ENCODE measurements at places on chromosomes 2 and 18.

- DNase-seq, result no peak
These were observed 167.8 kb downstream of the ACOXL start for GRCh38 chr2:110900191-110900590.

GRCh38 chr2:152664725-152665124, 52.5 kb downstream of the PRPF40A start:
- no peak for DNase-seq

GRCh38 chr2:191847764-191848163, 876 bp upstream of the CAVIN2 start:
- no peak for DNase-seq

GRCh38 chr2:152015552-152015951, 83.3 kb downstream of the CACNB4 start:
- no peak for DNase-seq

GRCh38 chr2:22290302-22290701, 1094.7 kb upstream of the KLHL29 start:
- DNase-seq, result no peak

DNA sequence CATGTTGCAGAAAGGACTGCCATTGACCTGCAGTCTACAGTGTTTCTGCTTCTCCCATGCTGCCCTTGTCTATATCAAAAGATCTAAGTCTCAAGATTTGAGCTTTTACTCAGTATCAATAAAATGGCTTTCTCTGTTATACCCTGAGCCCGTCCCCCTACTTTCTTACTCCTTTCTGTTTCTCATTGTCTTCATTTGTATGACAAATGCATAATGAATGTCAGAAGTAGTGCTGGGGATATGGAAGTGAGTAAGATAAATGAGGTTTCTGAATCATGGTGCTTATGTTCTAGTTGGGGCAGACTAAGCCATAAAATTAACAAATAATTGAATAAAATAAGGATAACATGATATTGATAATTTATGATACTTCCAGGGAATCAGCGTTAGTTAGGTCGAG, 128.6 kb downstream of the PARD3B start:
- DNase-seq, result no peak

DNA sequence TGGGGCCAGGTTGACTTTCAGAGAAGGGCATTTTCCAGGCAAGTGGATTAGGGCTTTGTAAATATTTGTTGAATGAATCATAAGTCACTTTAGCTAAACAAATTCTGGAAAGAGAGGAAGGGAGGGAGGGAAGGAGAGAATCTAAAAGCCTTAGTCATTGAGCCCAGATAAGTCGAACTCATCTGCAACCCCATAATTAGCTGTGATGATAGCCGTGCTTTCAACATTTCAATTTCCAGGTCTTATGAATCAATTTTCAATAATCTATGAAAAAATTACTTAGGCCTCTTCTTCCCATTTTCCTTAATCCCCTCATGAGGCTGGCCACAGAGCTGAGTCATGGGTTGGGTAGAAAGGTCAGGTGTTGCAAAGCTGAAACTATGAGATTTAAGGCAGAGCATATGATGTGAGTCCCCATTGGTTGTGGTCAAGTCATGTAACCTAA, 111.9 kb upstream of the MAPRE2 start:
- peak; percentile 24 for DNase-seq

DNA sequence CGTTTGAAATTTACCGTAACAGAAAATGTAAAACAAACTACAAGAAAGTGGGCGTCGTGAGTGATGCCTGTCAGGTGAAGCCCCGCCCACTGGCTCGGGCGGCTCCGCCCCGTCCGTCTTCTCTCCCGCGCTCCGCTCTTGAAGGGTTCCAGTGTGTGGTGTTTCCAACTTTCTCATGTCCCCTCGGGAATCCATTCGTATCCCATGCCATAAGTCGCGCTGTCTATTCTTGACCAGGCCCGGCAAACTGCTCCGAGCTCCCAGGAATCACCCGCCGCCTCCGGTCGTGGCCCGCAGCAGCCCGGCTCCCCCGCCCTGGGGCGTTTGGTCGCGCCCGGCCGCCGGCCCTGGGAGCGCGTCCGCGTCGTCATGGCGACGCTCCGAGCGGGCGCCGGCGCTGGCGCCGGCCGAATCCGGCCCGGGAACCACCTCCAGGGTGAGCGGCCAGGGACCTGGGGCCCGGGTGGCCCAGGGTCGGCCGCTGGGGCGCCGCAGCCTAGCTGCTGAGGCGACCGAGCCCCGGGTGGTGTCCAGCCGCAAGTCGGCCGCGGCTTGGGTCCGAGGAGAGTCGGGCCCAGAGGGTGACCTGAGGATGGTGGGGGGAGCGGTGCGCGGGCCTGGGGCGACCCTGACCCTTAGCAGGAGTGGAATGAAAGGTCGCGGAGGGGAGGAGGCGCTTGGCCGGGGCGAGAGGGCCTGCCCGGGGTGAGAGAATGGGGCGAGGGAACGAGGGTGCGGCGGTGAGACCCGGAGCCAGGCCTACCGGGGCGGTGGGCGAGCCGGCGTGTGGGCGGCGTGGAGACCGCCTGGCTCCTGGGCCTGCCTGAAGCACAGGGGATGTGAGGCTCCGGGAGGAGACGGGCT, at the start of gene CFAP221:
CFAP221 (plus strand) TSS at position 375 of the 864 bp plus-strand sequence. CDS start 1,683 bp downstream, outside the sequence.
- peak; percentile 63 for DNase-seq

GRCh38 chr18:34492652-34493051, 217.4 kb upstream of the DTNA start:
- peak; percentile 58 for DNase-seq

DNA sequence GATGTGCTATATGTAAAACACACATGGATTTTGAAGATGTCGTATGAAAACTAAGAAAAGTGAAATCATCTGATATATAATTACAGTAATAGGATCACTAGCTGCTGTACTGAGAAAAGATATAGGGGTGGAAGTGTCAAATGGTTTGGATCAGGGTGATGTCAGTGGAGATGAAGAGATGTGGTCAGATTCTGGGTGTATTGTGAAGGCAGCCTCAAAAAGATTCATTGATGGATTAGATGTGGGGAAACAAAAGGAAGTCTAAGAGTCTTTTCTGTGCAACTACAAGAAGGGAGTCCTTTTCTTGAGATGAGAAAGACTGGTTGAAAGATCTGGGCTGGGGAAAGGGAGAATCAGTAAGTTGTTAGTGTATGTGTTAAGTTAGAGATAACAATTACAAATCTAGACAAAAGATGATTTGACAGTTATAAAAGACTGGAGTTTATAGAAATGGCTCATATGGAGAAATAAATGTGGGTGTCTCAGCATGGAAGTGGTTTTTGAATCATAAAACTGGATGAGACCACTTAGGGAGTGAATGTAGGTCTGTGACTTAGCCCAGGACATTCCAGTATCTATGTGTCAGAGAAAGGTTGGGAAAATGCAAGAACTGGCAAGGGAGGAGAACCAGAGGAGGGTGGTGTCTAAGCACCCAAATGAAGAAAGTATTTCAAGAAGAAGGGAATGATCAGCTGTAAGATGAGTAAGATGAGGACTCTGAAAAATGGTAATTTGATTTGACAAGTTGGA, 347.4 kb downstream of the PARD3B start:
- no peak for DNase-seq

DNA sequence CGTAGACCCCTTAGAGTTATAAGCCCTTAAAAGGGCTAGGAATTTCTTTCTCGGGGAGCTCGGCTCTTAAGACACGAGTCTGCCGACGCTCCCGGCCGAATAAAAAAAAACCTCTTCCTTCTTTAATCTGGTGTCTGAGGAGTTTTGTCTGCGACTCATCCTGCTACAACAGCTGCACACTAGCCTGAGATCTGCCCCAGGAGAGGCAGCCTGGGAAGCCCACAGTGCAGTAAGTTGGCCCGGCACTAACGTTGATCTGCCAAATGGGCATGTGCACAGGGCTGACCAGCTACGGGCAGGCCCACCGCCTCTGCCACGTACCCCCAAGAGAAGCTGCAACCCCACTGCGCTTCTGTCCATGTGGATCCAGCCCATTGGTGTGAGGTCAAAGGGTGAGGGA, 8.4 kb upstream of the LIMS2 start:
- DNase-seq, result no peak

DNA sequence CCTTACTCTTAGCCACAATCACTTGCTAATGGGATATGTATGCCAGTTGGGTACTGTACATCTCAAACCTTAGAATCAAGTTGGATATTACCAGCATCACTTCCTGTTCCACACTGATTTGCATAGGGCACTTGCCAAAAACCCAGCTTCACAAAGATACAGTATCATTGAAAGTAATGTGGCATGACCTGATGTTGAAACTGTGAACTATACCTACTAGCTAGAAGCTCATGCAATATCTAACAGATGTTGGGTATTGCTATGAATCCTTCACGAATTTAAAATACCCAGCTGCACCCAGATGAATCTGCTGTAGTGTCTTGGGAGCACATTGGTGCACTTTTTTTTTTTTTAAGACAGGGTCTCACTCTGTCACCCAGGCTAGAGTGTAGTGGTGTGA, 6.5 kb upstream of the STAMBP start:
- no peak for DNase-seq

DNA sequence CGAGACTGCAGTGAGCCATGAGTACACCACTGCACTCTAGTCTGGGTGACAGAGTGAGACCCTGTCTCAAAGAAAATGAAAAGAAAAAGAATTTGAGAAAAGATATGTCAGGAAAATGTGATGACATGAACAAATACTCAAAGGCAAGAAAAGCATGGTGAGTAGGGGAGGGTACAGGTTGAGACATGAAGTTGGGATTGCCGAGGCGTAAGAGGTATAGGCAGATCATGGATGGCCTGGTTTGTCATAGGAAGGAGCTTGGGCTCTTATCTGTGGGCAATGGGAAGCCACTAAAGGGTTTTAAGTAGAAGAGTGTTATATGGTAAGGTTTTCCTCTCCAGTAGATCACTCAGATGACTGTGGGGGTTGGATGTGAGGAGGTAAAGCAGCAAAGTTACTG, 32.3 kb downstream of the SPAST start:
- no peak for DNase-seq

DNA sequence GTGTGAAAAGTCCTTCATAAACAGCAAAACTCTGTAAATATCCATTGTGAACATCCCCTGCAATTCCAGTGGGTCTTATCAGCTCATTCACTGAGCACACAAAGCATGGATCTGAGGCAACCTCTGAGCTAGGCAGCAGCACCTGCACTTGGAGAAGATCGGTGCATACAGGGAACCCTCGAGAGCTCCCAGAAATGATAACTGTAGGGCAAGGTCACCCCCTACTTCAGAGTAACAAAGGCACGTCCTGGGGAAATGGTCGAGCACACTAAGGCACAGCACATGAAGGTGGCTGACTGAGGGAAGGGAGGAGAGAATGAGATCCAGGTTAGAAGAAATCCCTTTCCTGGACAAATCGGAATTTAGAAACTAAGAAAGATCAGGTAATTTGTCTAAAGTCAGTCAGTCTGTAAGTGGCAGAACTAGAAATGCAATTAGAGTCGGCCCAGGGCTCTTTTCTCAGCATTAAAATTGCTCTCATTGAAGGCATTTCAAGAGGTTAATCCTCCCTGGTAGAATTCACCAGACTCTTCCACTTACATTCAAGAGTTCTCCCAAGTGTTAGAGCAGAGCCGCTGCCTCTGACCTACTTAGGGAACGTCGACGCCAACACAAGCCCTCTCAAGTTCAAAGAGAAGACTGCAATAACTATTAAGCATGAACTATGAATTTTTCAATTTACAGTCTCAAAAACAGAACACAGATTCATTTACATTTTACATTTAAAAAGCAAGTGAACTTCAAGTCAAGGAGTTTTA, 45.9 kb downstream of the PXDN start:
- DNase-seq, result no peak

DNA sequence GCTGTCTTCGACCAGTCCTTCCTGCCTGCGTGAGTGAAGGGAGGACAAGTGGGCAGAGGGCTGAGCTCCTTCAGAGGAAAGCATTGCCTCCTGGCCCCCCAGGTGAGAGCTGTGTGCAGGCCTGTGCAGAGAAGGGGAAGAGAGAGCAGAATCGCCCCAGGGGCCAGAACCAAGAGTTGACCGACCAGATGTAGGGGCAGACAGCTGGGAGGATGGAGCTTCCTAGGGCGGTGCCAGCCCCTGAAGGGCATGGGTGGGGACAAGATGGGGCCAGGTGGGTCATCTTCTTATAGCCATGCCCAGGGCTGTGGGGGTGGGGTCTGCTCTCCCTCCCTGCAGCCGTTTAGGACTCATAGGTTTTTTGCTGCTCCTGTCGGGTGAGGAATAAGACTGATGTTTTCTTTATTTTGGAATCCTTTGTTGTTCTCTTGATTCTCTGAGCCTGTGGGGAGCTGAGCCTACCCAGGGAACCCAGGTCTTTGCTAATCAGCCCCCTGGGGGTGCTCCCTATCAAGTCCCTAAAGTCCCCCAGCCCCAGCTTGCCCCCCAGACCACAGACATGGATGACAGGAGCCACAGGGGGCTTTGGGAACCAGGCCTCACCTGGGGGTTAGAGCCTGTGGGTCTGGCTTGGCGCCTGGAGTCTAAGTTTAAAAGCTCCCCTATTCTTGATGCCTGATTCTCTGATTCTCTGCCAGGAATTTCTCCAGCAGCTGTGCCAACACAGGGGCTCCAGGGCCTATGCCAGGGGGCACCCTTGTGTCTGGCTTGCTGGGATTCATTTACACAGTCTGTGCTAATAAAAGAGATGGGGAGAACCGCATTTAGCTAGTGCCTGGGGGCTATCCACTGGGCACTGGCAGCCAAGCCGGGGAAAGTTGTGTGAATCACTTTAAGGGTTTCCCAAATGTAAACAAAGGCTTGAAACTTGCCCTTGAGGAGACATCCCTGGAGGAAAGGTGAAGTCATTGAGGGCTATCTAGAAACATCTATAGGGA, 9.3 kb upstream of the EFHD1 start:
- no peak for DNase-seq

DNA sequence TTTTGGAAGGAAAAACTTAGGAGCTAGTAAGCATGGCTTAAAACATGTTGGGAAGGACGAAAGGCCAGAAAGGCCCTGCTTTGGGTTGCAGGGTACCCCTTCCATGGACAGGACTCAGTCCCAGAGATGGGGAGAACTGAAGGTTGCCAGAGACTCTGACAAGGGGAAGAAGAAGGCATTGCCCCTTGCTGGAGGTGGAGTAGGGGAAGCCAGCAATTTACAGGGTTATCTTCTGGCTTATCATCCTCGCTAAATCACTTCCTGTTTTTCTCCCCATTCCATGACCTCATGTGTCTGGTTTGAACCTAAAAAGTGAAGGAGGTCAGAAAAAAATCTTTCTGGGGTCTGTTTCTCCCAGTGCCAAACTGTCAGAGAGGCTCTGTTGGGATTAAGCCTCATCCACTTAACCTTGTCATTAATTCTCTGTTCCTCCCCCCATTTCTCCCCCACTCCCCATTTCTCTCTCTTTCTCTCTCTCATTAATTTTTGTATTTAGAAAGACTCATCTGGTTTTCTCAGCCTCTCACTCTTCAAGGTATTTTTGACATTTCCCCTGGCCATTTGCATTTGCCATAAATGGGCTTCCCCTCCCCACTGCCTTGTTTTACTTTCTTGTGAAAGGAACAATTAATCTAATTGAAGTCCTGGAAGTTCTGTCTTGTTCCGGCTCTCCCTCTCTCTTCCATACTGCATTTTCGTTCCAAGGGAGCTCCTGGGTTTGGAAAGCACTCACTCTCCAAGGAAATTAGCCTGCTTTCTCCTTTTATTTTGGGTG, 17.4 kb downstream of the NRP2 start:
- no peak for DNase-seq

Data from DMS153 (cell line).